Calu3 (cell line): ENCODE measurements at places on chromosomes 3 and 15. TPM values are rescaled to one million over a fixed set of nuclear protein-coding genes. Genes with fewer than 3 reads are reported as not detected.
A peak's percentile ranks its signal among the peaks of the same experiment; 100 is the strongest.

- DNase-seq: no peak
Observed at GRCh38 chr15:53297828-53298227, 461.6 kb downstream of the WDR72 start.

WDR48 gene
- 30.7 and 34.1 TPM in 2 replicates for total RNA-seq

SCN11A gene
- 0.09 TPM in 1 of 2 replicates, not detected in the other for total RNA-seq

- no peak for DNase-seq
Observed at GRCh38 chr3:30082652-30083051, 523.7 kb upstream of the TGFBR2 start.

- DNase-seq: no peak
Observed at GRCh38 chr3:15171096-15171495, 35.0 kb upstream of the CAPN7 start.

CACNA1D gene
- 36.3 and 48.3 TPM in 2 replicates for total RNA-seq

CATSPER2 gene
- 2.1 and 4.0 TPM in 2 replicates for total RNA-seq

DNA sequence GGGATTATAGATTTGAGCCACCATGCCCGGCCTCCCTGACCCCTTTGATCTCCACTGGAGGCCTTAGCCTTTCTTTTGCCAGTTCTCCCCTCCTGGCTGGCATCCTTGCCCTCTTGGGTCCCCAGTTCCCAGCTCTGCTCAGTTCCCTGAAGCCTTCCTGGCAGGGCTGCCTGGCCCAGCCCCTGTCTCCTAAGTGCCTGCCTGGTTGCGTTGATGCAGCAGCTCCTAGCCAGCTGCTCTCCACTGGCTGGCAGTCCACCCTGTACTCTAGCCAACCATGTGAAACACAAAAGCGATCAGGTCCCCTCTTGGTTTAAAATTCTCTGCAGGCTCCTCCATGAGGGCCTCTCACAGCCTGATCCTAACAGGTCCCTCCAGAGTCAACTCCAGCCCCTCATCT is 184.7 kb downstream of the RAB11A start:
- no peak for DNase-seq

GRCh38 chr3:58009749-58010535 is 1.7 kb downstream of the FLNB start:
- DNase-seq: peak; percentile 69

DNA sequence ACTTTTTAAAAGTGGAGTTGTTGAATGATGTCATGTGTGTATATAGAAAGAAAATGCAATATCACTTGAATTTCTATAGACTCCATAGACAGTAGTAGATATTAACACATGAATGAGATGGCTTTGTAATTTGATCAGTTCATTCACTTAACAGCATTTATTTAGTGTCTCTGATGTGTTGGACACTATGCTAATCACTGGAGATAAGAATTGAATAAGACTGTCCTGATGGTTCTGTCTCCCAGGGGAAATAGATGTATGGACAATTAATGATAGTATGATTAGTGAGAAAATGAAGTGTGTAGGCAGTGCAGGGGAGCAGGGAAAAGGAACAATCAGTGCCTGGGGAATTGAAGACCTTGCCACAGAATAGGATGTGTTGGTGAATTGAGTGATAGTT is 72.9 kb downstream of the RIOX2 start:
- DNase-seq: no peak

KBTBD13 gene
- not detected in 2 replicates for total RNA-seq

PLOD2 gene
- total RNA-seq: 84.0 and 123 TPM in 2 replicates

- DNase-seq: no peak
Observed at GRCh38 chr15:81296673-81297072, 27.3 kb downstream of the STARD5 start.

RBP2 gene
- not detected in 2 replicates for total RNA-seq

- DNase-seq: no peak
Observed at GRCh38 chr15:50350621-50351020, 4.4 kb downstream of the GABPB1 start.

DNA sequence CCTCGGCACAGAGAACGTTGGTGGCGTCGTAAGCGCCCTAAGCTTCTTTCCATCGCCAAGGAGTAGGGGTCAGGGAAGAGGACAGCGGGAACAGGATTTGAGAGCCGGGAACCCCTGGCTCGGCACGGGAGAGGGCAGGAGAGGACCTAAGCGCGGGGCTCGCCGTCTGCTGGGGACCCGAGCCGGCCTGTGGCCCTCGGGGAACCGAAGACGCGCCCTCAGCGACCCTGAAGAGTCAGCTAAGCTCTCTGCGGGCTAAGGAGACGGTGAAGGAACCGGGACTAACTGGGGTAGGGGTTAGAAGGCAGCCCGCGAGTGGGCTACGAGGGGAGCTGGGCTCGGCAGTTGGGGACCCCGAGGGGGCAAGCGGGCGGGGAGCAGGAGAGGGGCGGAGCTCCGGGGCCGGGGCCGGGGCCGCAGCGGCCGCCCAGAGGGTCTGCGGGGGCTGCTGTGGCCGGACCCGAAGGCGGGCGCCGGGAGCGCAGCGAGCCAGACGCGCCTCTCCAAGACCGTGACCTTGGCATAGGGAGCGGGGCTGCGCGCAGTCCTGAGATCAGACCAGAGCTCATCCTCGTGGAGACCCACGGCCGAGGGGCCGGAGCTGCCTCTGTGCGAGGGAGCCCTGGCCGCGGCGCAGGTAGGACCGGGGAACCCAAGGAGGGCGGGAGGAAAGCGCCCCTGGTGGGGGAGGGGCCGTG is 574 bp downstream of the CASR start:
- peak; percentile 6 for DNase-seq

ARNT2 gene
- 1.3 and 3.6 TPM in 2 replicates for total RNA-seq

- no peak for DNase-seq
Observed at GRCh38 chr15:86645925-86646500, 566.3 kb downstream of the AGBL1 start.

TSPAN3 gene
- 404 and 463 TPM in 2 replicates for total RNA-seq

GRCh38 chr3:9595877-9596276 is 42.3 kb upstream of the LHFPL4 start:
- peak; percentile 6 for DNase-seq

DNA sequence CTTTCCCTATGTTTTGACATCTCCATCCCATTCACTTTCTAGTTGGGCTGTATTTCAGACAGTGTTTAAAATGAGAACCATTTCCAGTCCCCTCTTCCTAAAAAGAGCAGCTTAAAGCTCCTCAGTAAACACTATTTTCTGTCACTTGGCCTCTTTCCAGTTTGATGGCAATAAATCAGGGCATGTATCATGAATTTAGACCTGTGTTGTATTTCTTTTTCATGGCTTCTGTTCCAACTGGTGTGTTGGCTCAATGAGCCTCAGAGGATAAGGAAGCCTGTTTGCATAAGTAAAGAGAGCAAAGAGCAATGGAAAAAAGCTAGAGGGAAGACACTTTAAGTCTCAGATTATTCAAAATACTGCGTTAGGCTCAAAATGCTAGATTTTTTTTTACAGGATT is 7.2 kb downstream of the CCDC80 start:
- DNase-seq: no peak

GPR149 gene
- not detected in 2 replicates for total RNA-seq

DNA sequence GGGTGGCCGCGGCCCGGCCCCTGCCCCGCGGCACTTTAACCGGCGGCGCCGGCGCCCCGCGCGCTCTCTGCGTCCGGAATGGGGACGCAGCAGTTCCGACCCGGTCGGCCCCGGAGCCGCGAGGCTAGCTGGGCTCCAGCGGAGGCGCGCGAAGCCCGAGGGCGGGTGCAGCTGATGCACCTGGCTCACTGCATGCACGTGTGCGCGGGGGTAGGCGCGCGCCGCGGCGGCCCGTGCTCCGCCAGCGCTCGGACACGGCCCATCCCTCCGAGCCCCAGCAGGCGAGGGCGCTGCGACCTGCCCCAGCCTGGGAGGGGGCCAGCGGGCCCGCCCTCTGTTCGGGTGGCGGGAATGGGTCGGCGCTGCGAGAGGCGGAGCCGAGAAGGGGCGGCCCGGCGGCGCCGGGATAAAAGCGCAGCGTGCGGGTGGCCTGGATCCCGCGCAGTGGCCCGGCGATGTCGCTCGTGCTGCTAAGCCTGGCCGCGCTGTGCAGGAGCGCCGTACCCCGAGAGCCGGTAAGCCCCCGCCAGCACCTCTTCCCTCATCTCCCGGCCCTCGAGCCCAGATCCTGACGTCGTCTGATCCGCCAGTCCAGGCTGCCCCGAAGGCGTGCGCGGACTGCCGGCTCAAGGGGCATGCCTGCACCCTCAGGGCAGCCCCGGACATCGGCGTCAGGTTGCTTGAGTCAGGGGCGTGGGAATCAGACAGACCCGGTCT is at the start of the genes CHDH and IL17RB:
Gene CHDH (minus strand): TSS at position 286 of the 717 bp plus-strand sequence. CDS start 22,411 bp downstream, outside the sequence.
Gene IL17RB (plus strand): TSS at position 435 of the 717 bp plus-strand sequence. CDS start 21 bp downstream, at position 456.
- DNase-seq: peak; percentile 85
